Urothelium cell line (cell line): ENCODE measurements at places on chromosomes 16 and 17.

GRCh38 chr17:7538891-7539545 lies 9.8 kb upstream of the TNFSF12 start:
- no peak for DNase-seq

DNA sequence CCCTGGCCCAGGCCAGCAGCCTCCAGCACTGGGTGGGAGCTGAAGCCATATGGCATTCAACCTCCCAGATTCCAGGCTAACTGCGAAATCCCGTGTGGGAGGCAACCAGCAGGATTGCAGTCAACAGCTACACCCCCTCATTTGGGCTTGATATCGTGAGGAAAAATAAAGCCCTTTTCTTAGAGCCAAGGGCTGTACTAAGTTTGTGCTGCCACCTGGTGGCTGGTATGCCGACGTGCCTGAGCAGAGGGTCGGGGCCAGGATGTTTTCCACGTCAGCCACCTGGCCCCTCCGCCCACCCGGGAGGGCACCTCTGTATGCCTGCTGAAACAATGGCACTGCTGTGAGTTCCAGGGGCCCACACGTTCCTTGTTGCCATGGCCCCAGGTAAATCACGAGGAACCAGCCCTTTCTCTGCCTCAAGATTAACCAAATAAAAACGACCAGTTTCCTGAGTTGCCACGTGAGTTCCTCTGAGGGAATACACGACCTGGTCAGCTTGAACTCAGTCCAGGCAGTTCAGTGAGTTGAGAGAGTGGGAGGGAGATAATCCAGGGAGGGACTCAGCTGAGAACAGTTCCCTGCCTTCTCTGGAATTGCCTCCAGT lies 9.0 kb downstream of the TMEM98 start:
- DNase-seq = peak; percentile 82

- DNase-seq = no peak
These were observed 137.9 kb downstream of the FTO start for GRCh38 chr16:53841884-53842283.

- DNase-seq = no peak
These were observed 93.8 kb downstream of the ZDHHC7 start for GRCh38 chr16:84917492-84917891.

- DNase-seq = no peak
These were observed 385.2 kb downstream of the NPIPA8 start for GRCh38 chr16:17951378-17951777.

- peak; percentile 19 for DNase-seq
These were observed 610.0 kb upstream of the CDH11 start for GRCh38 chr16:65731833-65732232.

DNA sequence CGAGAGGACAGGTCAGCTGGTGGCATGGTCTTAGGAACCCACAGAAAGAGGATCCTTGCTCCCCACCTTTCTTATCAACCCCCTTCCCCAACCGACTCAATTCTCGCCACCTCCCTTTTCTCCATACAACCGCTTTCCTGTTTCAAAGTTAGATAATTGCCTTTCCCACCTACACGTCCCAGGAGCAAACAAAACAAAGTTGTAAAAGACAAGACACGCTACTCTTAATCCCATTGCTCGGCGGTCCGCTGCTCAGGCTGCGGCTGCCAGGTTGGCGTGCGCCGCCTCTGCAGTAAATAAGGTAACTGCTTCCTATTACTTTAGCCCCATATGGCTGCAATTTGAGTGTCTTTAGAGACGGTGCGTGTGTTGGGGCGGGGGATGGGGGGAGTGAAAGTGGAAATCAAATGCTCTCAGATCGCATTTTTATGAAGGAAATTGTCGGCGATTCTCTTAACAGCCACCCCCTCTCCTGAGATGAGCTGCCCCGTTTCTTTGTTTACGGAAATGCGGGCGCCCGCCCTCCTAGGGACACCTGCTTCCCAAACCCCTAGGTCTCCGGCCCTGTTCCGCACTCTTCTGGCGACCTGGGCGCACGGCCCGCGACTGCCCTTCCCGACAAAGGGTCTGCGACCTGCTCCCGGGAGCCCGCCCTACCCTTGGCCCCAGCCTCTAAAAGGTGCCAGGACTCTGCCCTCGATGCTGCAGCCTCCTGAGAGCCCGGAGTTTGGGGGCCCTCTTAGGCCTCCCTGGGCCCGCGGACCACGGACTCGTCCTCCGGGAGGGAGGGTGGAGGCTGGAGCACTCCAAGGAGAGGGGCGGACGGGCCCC lies 3.7 kb upstream of the CBX8 start:
- peak; percentile 69 for DNase-seq

- DNase-seq = no peak
These were observed 25.5 kb upstream of the SSTR2 start for GRCh38 chr17:73139296-73139695.

- no peak for DNase-seq
These were observed 1.2 kb downstream of the RHOT1 start for GRCh38 chr17:32143527-32143870.

DNA sequence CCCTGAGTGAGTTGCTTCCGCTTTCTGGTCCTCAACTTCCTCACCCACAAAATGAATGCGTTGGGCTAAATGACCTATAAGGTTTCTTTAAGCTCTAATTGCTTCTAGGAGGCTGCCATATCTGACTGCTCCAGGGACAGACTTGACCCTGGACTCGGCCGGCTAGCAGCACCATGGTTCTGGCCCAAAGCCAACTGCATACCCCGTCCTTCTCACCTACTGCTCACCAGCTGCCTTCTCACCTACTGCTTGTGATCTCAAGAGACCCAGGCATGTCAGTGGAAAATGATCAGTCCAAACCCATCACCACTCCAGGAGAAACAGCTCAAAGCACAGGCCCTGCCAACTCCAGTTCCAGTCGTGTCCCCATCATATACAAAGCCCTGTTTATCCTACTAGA lies 124.3 kb upstream of the IRX5 start:
- no peak for DNase-seq

DNA sequence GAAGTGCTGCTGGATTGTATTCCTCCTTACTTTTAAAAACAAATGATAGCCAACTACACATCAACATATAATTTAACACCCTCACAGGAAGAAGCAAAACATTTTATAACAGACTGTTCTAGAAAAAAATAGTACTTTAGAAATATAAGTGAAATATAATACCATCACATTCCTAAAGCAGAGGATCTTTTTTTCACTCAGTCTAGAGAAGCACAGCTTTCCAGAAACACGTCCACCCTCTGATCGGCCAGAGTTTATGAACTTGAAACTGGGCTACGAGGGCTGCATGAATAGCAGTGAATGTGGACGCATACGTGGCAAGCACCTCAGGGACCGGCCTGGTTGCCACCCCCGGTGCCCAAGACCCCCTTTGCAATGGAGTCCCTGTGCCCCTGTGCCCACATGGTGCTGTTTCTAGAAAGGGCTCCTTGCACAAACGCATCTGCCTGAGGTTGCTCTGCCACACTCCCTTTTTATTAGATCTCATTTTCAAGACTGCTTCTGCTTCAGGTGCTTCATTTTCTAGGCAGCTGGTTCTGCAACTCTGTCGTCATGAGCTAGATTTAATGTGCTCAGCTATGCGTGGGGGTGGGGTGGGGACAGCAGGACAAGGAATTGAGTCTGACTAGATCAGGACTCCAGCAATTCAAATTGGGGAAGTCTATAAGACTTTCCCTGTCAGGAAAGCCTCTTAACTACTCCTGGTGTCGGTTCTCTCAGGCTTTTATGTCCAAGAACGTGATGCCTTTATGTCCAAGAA lies 29.1 kb upstream of the ERN1 start:
- no peak for DNase-seq

DNA sequence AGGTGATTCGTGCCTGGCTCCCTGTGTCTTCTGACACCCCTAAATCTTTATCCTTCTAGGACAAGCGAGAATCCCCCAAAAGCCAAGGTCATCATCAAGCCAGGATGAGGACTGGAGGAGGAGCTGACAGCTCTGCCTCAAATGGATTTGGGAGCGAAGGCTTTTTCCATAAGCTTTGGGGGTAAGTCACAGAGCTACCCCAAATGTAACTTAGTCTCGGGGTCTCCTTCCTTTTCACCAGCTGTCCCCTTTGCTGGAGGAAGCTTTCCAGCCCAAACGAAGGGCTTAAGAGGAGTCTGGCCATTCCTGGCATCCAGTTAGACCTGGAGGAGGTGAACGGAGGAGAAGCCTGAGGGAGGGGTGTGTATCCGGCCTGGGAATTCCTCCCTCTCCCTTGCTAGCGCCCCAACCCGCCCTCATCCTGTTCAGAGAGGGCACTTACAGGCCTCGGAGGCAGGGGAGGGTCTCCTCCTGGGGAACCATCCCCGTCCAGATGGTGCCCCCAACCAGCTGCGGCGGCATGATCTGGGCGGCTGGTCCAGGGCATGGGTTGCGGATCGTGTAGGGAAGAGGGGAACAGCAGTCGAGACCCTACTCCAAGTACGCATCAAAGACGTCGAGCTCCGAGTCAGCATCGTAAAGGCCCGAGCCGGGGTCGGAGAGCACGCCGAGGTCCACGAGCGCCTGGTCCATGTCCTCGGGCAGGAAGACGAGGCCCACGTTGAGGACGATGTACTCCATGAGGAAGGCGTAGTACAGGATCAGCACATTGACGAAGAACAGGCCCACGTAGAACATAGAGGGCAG lies 938 bp downstream of the DEXI start:
- DNase-seq = peak; percentile 39

GRCh38 chr16:69443927-69444631 lies 19.7 kb downstream of the CYB5B start:
- DNase-seq = no peak

GRCh38 chr17:74259667-74260524 lies 14.1 kb upstream of the DNAI2 start:
- DNase-seq = no peak
